Putamen (tissue), 1 donor: ENCODE measurements at places on chromosomes 12 and 14.

GRCh38 chr12:53950437-53950773, 4.3 kb upstream of the HOXC12 start:
- no peak for DNase-seq

DNA sequence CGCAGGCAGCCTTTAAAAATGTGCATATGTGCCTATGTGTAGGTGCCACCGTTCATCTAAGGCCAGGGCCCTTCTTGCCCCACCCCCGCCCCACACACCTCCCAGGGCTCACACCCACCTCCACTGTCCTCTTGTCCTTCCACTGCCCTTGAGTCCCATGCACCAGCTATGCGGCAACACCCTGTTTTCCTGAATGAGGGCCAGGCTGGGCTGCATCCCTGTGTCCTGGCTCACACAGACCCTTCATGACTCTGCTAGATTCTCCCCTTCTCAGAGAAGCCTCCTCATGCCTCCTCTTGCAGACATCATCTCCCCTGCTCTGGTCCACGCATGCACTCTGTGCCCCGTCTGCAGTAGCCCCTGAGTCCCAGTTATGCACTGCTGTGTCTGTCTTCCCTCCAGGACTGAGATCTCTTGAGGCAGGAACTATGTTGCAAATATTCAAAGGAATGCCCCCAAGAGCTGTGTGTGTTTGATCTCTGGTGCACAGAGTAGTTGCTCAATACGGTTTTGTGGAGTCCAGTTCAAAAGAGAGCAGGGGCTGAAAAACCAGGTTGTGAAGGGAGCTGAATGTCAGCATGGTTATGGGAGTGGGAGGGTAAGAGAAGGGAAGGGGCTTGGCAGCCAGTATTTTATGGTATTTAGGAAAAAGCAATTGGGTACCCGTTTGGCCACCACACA, 47.3 kb upstream of the ESRRB start:
- no peak for DNase-seq

DNA sequence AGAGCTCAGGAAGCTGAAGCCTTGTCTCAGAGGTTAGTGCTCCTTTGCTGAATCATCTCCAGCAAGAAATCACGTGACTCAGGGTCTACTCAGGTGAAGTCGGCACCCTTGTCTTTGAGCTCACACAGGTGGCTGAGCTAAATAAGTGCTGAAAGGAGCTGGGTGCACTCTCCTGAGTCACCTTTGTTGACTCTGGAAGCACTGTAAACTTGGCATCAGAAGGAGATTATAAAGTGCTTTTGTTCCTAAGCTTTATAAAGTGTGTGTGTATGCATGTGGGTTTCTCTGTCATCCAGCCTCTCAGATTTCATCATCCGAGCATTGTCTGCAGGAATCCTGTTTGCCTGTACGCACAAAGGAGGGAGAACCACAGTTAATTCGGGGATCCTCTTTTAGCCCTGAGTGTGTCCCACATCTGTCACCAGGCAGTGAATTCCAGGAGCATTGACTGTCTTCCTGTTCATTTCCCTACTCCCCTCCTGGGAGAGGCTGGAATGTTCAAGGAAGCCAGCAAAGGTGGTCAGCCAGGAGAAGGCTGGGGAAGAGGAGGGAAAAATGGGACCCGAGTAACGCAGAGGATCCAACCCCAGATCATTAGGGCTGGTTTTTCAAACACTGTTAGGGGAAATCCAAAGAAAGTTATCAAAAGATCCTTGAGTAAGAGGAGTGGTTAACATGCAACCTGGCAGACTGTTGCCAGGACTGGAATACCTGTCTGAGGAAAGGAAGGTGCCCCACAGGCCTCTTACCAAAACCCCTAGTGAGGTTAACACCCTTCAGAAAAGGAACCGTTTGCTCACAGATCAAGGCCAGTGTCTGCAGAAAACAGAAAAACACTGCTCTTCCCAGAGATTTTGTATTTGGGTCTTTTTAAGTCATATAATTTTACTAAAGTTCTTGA, 157.5 kb upstream of the HIF1A start:
- DNase-seq = no peak

- no peak for DNase-seq
Observed at GRCh38 chr12:52423661-52424500, 10.3 kb downstream of the KRT75 start.

- DNase-seq = no peak
Observed at GRCh38 chr12:113135178-113136127, at the start of gene RASAL1. Gene RASAL1 (minus strand): TSS chr12:113135761. CDS start chr12:113135462, 299 bp downstream.

DNA sequence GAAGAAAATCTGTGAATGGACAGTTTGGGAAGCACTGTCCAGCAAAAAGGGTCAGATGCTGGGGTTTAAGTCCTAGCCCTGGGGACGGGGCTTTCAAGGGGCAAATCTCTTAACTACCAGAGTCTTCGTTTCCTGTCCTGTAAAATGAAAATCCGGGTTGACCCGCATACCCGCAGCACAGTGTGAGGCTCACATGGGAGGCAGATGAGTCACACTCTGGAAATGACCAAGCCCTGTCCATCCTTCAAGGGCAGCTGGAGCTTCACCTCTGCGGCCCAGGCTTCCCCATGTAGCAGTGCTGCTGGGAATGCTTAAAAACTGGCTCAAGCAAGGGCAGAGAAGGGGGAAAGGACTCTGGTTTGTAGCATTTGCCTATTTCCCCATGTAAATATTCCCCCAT, 19.0 kb downstream of the FAM181A start:
- DNase-seq = no peak

DNA sequence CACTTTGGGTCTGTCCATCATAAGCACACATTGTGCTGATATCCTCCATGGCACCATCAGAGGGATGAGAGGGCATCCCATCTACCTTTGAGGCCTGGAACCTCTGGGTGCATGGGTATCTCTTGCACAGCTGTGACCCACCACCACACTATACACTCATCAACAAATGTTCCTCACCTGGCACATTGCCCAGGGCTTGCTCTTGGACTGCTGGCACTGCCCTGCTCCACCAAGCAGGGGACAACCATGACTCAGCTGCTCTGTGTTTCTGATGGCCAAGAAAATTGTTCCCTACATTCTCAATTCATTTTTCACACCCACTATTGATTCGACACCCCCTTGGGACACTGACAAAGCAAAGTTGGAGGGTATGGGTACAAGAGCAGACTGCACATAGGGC, 155.5 kb downstream of the PTPRO start:
- DNase-seq = no peak

- DNase-seq = no peak
Observed at GRCh38 chr14:101926620-101927019, 37.8 kb upstream of the DYNC1H1 start.

GRCh38 chr12:83097643-83098342, 411.1 kb downstream of the TMTC2 start:
- no peak for DNase-seq

- DNase-seq = no peak
Observed at GRCh38 chr14:94591073-94591472, 9.8 kb downstream of the SERPINA5 start.

DNA sequence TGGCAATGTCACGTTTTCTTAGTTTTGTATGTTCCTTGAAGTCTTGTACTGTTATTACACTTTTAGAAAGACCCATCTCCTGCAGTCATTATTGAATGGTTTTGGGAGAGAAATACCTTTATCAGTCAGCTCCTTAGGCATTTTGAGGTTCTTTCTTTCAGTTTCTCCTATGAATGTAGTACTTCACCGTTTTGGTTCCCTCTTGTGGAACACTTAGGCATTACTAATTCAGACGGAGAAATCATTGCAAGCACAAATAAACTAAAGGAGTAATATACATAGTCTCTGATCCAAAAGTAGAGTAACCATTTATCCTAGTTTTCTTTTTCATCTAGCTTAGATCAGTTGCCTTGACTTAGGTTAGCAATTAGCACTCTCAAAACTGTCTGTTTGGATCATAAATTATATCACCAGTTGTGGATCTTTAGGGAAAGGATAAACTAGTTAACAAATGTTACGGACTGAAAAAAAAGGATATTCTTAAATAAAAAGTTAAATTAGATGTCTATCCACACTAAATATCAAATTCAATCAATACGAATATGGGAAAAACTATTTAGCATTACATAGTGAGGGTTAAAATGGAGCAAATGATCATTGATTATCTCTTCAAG, 1538.3 kb upstream of the SEL1L start:
- DNase-seq = no peak

DNA sequence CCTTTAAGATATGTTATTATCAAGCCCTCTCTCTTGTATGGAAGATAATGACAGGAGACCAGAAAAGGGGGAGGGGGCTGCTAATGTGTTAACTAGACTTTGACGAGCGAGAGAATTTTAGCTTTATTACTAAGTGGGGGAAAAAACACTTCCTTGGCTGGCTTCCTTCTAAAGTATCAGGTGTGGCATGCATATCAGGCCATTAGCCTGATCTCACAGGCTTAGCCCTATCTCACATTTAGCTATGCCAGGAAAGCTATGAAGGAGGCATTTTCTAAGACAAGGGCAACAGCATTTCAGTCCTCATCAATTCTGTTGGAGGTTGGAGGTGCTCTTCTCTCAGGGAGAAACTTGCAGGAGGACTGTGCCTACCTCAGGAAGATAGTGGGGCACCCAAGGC, 9.9 kb downstream of the SSPN start:
- DNase-seq = no peak

- peak; percentile 45 for DNase-seq
Observed at GRCh38 chr12:101485021-101485420, 9.9 kb downstream of the SPIC start.

DNA sequence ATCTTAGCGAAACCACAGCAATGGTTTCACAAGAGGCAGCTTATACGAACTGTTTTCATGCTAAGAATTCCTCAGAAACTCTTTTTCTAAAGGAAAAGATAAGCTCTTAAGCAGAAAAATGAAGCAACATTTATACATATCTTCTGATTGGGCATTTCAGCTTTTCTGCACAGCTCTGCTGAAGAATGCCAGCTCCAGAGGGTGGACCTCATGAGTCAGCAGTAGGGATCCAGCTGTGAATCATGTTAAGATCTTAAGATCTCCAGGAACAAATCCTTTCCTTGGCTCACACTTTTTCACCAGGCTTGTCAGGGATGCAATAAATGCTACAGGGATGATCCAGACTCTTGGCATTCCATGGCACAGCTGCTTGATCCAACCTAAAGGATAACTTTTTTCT, 477.1 kb upstream of the CCDC196 start:
- no peak for DNase-seq

- DNase-seq = no peak
Observed at GRCh38 chr14:64736271-64737169, 32.3 kb downstream of the PLEKHG3 start.

DNA sequence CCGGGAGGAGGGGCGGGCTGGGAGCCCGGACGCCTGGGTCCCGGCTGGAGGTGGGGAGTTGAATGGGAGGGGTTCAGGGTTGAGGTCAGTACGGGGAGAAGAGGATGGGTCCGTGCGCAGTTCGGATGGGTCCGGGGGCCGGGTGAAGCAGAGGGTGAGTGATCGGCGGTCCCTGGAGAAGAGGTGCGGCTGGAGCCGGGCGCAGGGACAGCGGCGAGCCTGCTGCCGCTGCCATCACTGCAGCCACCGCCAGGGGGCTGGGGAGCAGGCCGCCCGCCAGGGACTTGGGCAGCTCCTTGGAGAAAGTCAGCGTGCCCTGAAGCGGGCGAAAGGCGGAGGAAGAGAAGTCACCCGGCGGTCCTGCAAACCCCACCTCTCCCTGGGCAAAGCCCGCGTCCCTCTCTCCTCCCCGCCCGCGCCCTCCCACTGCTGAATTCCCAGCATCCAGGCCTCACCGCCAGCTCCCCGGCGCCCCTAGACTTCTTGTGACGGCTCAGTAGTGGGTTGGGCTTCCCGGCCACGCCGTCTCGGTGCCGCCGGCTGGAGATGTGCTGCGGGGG, 6.0 kb upstream of the GPR84 start:
- no peak for DNase-seq

GRCh38 chr14:68644101-68644500, 148.8 kb downstream of the ZFP36L1 start:
- DNase-seq = no peak

GRCh38 chr12:2768224-2768961, 26.4 kb upstream of the FKBP4 start:
- no peak for DNase-seq

- DNase-seq = no peak
Observed at GRCh38 chr14:103892247-103892646, 36.0 kb upstream of the TDRD9 start.

- no peak for DNase-seq
Observed at GRCh38 chr14:101355284-101355683, 206.0 kb upstream of the DIO3 start.

DNA sequence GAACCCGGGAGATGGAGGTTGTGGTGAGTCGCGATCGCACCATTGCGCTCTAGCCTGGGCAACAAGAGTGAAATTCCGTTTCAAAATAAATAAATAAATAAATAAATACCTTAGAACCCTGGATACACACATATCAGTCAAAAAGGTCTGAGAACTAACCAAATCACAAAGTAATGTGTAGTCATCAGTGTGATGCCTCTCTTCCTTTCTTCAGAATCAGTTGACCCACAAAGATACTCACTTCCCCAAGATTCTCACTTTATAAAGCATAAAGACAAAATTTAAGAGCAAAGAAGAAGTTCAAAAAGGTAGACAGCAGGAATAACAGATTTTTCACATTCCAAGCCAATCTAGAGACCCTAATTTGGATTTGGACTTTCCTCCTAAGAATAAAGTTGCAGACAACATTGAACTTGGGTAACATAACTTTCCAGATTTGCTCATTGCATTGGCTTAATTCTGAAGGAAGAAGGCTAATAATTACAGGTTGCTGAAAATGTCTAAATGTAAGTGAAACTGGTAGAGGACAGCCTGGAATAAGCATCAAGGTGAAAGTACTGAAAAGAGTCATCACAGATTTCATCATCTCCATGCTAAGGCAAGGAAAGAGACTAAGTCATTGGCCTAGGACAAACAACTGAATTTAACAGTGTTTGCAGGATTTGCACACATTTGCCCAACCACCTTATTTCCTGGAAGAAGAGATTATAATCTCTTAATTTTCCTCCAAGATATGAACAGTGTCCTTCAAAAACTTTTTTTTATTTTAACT, 17.4 kb downstream of the TMED10 start:
- no peak for DNase-seq

GRCh38 chr12:77609016-77609415, 221.7 kb upstream of the NAV3 start:
- no peak for DNase-seq

- no peak for DNase-seq
Observed at GRCh38 chr12:116545936-116546335, 13.2 kb upstream of the MAP1LC3B2 start.

GRCh38 chr14:57884175-57884574, 18.3 kb upstream of the SLC35F4 start:
- DNase-seq = no peak

DNA sequence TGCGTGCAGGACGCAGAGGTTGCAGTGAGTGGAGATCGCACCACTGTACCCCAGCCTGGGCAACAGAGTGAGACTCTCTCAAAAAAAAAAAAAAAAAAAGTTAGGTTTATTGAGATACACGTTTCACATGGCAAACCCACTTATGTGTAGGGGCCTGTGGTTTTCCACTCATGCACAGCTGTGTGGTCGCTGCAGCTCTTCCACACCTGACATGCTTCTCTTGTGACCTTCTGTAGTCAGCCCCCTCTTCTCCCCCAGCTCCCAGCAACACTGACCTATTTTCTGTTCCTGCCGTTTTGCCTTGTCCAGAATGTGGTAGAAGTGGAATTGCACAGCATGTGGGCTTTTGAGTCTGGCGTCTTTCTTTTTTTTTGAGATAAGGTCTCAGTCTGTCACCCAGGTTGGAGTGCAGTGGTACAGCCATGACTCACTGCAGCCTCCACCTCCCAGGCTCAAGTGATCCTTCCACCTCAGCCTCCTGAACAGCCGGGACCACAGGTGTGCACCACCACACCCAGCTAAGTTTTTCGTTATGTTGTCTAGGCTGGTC, 8.4 kb downstream of the MTA1 start:
- DNase-seq = no peak
